DMS153 (cell line): ENCODE measurements at places on chromosomes 5 and 9.

DNA sequence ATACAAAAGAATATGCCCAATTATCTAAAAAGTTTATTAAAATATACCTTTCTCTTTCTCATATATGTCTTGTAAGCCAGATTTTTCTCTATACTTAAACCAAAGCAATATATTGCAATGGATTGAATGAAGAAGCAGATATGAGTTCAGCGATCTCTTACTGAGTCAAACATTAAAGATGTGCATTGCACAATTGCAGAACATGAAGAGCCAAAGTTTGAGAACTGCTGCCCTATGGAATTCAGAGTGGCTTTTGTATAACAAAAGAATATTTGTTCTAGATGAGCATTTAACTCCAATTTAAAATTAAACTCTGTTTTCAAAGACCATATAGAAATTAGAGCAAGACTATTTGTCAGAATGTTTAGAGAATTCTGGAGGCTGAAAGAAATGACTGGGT lies 519.0 kb upstream of the DAB2 start:
- DNase-seq: no peak

GRCh38 chr9:37922363-37923117 lies 18.6 kb upstream of the SLC25A51 start:
- no peak for DNase-seq

DNA sequence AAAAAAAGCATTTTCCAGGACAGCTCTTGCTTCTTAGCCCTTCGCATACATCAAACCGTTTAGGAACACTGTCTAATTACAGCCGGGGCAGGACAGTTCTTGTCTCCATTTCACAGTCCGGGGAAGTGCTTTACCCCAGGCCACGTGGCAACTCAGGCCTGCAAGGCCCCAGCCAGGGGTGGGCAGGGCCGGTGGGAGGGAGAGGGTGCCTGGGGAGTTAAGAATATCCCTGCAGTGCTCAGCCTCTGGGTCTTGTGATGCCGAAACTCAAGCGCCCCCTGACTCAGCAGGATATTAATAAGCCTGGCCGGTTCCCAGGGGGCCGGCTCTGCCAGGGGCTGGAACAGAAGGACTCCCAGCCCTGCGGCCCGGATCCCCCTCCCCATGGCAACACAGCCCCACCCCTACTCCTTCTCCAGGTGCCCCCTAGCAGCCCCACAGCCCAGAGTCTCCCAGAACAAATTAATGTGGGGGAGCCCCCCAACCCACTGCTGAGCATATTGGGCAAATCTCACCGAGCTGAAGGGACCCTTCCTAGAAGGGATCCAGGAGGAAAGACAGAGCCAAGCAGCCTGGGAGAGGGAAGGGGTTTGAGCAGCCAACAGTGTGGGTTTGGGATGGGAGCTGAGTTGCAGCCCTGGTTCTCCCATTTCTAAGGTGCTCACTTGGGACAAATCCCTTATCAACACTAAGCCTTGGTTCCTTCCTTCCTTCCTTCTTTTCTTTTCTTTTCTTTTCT lies 45.3 kb downstream of the PLPP7 start:
- no peak for DNase-seq

- no peak for DNase-seq
Measured at GRCh38 chr5:174378121-174378874, 332.8 kb downstream of the NSG2 start.

DNA sequence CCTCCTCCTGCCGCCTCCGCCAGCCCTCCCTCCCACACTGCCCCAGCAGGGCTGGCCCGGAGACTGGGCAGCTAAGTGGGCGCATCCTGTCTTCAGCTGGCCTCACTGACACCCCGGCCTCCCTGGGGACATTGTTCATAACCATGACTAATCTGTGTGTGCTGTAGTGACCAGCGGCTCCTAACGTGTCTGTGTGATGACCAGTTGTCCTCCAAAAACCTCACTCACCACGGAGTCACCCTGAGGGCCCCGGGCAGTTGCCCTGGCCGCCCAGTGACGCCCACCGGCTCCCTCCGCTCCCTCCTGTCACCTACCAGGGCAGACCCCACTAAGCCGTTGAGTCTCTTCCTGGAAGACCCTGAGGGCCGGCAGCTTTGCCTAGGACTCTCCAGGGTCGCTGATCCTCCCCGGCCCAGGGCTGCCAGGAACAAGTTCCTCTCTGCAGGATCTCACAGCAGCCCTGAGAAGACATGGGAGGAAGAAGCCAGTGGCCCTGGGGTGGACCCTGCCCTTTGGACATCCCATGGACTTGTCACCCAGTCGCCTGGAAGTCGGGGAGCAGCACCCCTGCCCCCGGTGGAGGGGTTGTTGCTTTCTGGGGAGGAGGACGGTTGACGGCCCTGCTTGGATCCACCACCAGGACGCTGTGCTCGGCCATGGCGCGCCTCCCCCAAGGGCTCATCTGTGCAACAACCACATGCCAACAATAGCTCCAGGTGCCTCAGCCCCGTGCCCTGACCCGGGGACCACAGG lies 110.2 kb upstream of the LMX1B start:
- DNase-seq: no peak
